ENCODE measurements at places on chromosomes 3 and 15.

DNA sequence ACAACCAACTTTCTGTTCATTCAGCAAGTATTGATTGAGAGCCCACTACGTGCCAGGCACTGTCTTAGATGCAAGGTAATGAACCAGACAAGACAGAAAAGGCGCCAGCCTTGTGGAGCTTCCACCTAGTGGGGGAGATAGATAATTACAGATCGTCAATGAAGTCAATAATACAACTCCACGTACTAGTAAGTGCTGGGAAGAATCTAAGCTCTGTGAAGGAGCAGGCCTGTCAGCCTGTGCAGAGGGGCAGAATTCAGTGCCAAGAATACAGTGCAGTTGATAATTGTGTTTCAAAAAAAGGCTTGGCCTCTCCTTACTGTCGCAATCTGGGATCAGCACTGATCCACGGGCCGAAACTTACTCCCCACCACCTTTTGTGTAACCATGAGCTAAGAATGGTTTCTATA lies 186.3 kb downstream of the FEZF2 start:
- DNase-seq: peak; percentile 28

GRCh38 chr3:195932418-195933043 lies 24.2 kb upstream of the TNK2 start:
- DNase-seq: no peak

- DNase-seq: no peak
Observed at GRCh38 chr3:160676547-160677303, at the start of gene ARL14. Gene ARL14 (plus strand): TSS chr3:160677160. CDS start chr3:160677347, 187 bp downstream.

DNA sequence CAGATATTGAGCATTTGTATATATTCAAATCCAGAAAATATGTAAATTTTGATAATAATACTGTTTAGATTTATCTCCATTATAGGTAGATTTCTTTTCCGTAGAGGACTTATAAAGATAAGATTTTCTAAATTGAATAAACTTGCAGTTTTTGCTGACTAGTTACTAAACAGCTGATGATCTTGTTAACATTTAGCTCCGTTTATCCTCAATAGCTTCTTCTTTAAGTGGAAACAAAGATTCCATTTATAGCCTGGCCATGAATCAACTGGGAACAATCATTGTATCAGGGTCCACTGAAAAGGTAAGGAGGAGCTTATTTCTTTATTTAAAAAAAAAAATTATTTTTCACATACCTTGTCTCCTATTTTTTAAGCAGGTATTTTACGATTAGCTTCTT lies 16.7 kb downstream of the WDR48 start:
- no peak for DNase-seq

DNA sequence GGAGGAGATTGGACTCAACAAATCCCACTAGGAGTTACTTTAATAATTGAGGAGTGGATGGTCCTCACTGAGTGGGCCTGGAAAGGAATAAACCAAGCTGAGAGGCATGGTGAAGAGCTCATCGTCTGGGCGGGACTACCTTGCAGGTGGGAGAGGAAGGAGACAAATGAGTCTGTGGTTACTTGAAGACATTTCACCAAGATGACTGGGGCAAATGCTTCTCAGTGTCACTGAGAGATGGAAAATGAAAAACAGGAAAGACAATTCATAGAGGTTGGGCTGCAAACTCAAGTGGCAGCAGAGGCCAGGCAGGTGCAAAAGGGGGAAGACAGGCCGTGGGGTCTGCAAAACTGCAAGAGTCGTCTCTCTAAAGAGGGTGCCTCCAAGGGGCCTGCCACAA lies 1.5 kb upstream of the ARHGAP31 start:
- no peak for DNase-seq

DNA sequence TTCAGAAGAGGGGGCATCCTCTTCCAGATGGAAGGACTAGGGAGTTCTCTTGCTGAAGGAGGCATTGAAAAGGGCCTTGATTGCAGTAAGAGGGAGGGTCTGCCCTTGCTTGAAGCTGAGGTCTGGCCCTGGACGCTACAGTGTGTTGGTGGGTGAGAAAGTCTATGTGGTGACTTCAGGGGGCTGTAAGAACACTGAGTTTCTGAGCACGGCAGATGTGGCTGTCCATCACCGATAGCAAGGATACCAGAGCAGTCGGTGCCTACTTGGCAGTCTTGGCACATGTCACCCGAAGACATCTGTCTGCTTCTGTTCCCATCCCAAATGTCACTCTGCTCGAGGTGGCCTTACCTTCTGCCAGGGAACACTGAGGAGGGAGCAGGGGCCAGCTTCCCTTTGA lies 631.1 kb upstream of the CFAP20DC start:
- DNase-seq: no peak

- DNase-seq: peak; percentile 40
Observed at GRCh38 chr3:51434746-51435327, 43.8 kb downstream of the RBM15B start.

GRCh38 chr3:69930564-69930963 lies 69.0 kb upstream of the SAMMSON start:
- no peak for DNase-seq

- no peak for DNase-seq
Observed at GRCh38 chr3:42853056-42853455, 22.6 kb downstream of the CYP8B1 start.

GRCh38 chr15:76073554-76073953 lies 13.8 kb downstream of the TMEM266 start:
- no peak for DNase-seq

DNA sequence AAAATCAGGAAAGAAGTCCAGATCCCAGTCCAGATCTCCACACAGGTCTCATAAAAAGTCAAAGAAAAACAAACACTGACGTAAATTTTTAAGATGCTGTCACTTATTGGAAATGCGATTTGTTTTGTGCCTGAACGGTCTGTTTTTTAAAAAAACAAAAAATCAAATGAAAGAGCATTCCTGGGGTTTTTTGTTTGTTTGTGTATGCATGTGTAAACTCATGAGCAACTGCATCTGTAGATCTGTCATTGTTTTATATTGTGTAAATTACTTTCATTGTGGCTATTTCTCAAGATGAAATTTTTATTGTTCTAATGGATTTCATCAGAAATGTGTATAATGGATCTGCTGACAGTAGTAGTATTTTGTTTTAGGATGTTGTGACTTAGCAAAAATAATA lies 55.0 kb downstream of the U2SURP start:
- DNase-seq: no peak

GRCh38 chr3:57389271-57389670 lies 96.8 kb upstream of the ASB14 start:
- no peak for DNase-seq

DNA sequence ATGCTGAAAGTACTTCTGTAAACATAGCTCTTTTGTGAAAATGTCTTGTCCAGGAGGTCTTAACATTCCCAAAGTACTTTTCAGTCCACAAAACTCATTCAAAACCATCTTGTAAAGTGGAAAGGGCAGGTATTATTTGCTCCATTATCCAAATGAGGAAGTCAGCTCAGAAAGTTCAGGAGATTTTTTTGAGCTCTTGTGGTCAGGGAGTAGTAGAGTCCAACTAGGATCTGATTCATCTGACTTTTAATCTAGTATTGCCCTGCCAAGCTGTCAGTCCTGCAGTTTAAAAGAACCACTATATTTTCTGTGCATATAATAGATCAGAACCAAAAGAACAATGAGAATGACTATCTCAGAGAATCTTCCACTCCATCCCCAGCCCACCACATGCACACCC lies 83.5 kb downstream of the FOXB1 start:
- no peak for DNase-seq

DNA sequence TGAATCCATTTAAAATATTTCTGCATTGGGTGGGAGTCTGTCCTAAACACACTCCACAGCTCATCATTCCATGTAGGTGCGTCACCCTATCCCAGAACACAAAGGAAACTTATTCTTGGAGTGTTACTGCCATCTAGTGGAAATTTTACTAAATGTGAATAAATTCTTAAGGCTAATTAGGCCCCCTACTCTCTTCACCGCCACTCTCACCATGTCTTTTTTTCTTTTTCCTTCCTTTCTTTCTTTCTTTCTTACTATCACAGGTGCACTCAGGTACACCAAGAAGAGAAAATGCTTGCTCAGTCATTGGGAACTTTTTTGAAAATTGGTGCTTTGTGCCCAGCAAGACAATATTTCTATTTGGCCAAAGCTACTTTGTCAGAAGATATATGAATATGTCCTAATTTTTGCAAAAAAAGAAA lies 26.4 kb upstream of the ATP8B4 start:
- peak; percentile 70 for DNase-seq

- DNase-seq: no peak
Observed at GRCh38 chr3:52509753-52510328, 14.7 kb downstream of the STAB1 start.

- no peak for DNase-seq
Observed at GRCh38 chr15:58095415-58095814, 29.9 kb upstream of the ALDH1A2 start.

DNA sequence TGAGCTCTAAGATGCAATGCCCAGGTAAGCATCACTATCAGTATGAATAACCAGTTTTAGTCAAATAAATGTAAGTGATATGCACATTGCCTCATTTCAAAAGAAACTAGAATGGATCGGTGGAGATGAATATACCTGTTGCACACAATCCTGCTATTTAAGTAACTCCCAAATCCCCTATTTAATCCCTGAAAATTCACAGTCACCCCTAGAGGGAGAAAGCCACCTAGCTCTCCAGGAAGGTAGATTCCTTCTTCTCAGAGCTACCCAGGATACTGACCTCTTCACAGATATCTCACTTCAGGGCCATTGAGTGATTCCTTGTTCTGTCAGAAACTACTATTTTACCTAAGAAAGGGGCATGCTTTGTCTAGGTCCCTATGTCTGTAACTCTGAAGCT lies 11.7 kb downstream of the LSAMP start:
- no peak for DNase-seq

DNA sequence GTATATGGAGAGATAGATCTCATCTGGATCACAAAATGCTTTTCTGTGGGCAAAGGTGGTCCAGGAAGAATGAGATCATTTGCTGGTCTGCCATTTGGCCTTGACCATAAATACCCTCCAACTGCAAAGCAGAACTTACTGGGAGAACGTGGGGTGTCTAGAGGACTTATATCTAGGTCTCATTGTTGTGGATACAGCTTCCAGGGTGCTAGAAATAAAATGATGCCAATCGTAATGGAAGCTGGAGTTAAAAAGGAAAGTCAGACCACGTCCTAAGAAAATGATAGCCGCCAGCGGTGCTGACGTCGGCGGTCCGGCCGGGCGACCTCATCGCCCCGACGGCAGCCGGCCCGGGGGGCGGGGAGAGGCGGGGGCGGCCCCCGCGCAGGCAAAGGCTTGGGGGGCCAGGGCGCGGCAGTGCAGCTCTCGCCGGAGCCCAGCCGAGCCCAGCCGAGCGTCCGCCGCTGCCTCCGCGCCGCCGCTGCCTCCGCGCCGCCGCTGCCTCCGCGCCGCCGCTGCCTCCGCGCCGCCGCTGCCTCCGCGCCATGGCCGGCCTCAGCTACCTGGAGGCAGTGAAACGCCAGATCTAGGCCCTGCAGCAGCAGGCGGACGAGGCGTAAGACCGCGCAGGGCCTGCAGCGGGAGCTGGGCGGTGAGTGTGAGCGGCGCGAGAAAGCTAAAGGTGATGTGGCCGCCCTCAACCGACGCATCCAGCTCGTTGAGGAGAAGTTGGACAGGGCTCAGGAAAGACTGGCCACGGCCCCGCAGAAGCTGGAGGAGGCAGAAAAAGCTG lies 89.5 kb downstream of the EOMES start:
- DNase-seq: peak; percentile 29

GRCh38 chr3:51163051-51163450 lies 222.0 kb upstream of the MANF start:
- DNase-seq: no peak

- no peak for DNase-seq
Observed at GRCh38 chr3:51985063-51985462, 1.7 kb downstream of the ACY1 start.

GRCh38 chr3:40615918-40616819 lies 91.4 kb downstream of the ZNF621 start:
- no peak for DNase-seq

GRCh38 chr3:159236321-159236720 lies 434.5 kb downstream of the MFSD1 start:
- DNase-seq: no peak

GRCh38 chr3:195757438-195757770 lies 36.6 kb downstream of the MUC20 start:
- DNase-seq: no peak

GRCh38 chr15:56838085-56838484 lies 80.4 kb upstream of the TCF12 start:
- DNase-seq: no peak

GRCh38 chr15:75731248-75732151 lies 18.9 kb upstream of the CSPG4 start:
- no peak for DNase-seq

DNA sequence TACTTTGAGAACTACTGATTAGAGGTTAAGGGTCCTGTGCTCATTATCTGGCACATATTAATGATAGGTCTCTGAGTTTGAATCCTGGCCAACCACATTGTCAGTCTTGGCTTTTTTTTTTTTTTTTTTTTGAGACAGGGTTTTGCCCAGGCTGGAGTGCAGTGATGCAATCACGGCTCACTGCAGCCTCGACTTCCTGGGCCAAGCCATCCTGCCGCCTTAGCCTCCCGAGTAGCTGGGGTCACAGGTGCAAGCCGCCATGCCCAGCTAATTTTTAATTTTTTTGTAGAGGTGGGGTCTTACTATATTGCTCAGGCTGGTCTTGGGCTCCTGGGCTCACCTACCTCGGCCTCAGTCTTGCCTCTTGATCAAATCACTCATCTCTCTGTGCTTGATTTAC lies 547 bp upstream of the PCCB start:
- no peak for DNase-seq

DNA sequence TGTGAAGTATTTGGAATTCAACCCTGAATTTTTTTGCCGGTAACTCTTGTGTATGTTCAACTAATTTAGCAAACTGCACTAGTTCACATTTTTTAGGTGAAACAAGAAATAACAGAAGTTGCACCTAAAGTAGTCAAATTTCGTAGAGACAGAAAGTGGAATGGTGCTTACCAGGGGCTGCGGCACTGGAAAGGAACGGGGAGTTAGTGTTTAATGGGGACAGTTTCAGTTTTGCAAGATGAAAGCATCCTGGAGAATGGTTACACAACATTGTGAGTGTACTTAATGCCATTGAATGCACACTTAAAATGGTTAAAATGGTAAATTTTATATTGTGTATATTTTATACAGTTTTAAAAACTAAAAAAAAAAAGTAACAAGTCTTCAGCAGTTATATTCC lies 27.4 kb downstream of the PPARG start:
- no peak for DNase-seq

DNA sequence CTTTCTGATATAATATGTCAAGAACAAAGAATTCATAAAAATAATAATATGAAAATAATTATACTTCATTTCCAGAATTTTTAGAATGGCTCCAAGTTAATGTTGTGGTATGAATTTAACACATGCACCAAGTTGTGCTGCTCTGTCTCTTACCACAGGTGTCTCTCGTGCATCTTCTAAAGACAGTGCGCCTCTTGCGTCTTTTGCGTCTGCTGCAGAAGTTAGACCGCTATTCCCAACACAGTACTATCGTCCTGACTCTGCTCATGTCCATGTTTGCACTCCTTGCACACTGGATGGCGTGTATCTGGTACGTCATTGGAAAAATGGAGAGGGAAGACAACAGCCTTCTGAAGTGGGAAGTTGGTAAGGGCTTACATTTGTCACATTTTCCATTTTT lies 246.6 kb downstream of the KCNH8 start:
- DNase-seq: no peak

GRCh38 chr15:80480171-80480811 lies 76.1 kb downstream of the ARNT2 start:
- no peak for DNase-seq

GRCh38 chr15:63403254-63403945 lies 21.8 kb upstream of the CA12 start:
- DNase-seq: no peak

Measured in fibroblast of the conjunctiva (primary cell).